Brain pericyte (primary cell): ENCODE measurements at places on chromosomes 1 and 21.

DNA sequence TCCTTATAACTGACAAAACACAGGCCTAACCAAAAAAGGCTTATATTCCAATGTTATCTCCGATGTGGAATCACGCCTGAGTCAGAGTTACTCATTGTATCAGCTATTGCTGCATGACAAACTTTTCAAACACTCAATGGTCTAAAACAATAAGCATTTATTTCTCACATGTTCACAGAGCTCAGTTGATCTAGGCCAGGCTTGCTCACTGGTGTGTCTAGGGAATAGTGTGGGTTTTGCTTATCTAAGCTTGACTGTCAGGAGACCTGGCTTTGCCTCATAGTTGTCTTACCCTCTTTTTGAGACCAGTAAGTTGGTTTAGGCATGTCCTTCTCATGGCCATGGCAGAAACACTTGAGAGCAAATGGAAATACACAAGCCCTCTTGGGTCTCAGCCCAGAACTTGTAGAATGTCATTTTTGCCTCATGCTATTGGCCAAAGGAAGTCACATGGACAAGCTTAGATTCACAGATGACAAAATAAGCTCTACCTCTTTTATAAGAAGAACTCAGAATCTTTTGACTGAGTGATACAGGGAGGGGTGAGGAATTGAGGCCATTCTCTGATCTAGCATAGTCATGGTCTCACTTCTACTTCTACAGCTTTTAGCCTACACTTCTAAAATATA is 130.8 kb downstream of the HMCN1 start:
- peak; percentile 32 for DNase-seq

DNA sequence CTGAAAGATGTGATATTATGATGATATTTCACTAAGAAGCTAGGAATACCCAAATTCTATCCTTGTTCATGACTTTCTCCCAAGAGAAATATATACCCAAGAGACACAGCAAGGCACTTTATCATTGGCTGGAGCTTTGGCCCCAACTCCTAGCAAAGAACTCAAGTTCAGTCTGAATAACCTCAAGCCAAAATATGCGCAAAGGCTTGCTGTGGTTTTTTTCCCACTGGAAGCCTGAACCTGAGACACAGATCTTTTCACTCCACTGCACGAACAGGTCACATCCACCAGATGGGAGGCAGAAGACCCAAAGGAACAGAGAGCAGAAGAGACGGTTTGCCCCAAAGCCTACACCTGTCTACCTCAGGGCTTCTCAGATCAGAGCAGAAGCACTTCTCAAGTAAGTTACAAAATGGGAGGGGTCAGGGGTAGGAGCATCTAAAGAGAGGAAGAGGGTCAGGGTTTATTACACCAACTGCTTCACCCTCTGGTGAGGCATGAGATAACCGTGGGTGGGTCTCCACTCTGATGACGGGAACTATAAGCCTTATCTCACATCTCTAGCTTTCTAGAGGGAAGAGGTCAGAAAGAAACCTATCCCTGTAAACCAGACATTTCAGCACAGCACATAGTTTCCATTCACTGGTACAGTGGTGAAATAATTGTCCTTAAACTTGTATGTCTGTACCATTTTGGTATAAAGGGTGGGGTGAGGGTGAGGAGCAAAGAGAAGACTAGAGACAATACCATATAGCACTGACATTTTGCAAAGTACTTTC is 17.1 kb upstream of the CDC42BPA start:
- DNase-seq = no peak

- DNase-seq = no peak
Observed at GRCh38 chr21:37294679-37295078, 27.5 kb upstream of the VPS26C start.

GRCh38 chr1:82218846-82219245 is 418.1 kb downstream of the ADGRL2 start:
- DNase-seq = no peak

DNA sequence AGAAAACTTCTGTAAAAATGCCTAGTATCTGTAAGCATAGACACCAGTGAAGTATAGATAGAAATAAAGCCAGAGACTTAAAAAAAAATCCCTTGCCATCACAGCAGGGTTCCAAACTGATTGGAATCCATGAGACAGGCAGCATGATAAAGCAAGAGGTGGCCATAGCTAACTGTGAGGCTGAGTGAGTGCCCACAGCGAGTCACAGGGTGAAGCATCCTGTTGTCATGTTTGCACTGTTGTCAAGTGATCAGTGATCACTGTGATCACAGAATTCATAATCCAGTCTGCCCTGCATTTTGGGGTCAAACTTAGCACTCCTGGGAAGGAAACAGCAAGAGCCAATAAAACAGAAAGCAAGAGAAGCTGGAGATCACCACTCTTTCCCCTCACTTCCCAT is 33.3 kb downstream of the LRRC8B start:
- DNase-seq = no peak

DNA sequence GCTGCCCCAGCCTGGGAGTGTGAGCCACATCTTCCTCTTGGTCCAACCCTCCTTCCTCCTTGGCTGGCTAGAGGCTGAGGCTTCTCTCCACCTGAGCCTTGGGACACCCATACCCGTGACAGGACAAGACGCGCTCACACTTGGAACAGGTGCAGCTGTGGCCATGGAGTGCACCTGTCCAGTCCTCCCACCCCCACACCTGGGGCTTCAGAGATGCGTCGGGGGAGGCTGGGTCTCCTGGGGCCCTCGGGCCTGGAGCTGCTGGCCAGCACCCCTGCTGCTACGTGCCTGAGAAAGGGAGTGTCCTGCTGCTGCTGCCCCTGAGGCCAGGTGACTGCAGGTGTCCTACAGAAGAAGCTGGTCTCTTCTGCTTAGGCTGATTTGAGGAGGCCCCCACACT is 37.0 kb upstream of the TMEM52 start:
- no peak for DNase-seq

DNA sequence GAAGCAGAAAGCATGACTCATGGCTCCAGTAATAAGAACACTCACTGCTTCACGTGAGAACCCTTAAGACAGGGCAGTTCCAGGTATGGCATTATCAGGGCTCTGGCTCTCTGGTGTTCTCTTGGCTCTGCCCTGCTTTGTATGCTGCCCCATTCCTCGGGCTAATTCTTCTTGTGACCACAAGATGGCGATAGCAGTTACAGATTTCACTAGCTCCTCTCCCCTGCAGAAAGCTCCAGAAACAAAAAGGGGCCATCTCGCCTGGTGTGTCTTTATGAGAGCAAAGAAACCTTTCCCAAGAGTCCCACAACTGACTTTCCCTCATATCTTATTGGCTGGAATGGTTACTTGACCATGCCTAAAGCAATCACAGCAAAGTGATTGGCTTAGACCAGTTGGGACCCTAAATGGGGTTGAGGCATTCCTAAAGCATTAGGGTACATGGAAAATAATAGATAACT is 60.1 kb downstream of the F3 start:
- peak; percentile 21 for DNase-seq
